ENCODE measurements at places on chromosomes 3 and 15. TPM values are rescaled to one million over a fixed set of nuclear protein-coding genes. Genes with fewer than 3 reads are reported as not detected.

Gene STRA6
- total RNA-seq: 0.17 TPM

Gene EIF1B
- total RNA-seq: 14.0 TPM

Gene CHDH
- total RNA-seq: 0.34 TPM

Gene ARL14
- total RNA-seq: not detected

Gene C3orf49
- total RNA-seq: not detected

Gene CHCHD4
- 19.5 TPM for total RNA-seq

Gene C15orf62
- not detected for total RNA-seq

Gene TIMP4
- total RNA-seq: 11.3 TPM

Measured in bronchus fibroblast of lung (primary cell).